Central memory CD8-positive, alpha-beta T cell (primary cell): ENCODE measurements at places on chromosomes 6 and 20.

GRCh38 chr6:149593408-149593807 is 27.2 kb downstream of the GINM1 start:
- H3K4me1 ChIP-seq, result no peaks in the 10 kb centered on the region
- peaks cover 45% of the 10 kb centered on the region for H3K36me3 ChIP-seq
- no peaks in the 10 kb centered on the region for H3K27me3 ChIP-seq
- no peak overlapping the region for H3K27ac ChIP-seq

GRCh38 chr20:5393218-5393870 is 76.6 kb upstream of the PROKR2 start:
- DNase-seq, result no peak
- peaks cover 66% of the 10 kb centered on the region for H3K27me3 ChIP-seq
- H3K4me3 ChIP-seq, result no peak overlapping the region
- H3K4me1 ChIP-seq, result no peaks in the 10 kb centered on the region
- H3K36me3 ChIP-seq, result no peaks in the 10 kb centered on the region

DNA sequence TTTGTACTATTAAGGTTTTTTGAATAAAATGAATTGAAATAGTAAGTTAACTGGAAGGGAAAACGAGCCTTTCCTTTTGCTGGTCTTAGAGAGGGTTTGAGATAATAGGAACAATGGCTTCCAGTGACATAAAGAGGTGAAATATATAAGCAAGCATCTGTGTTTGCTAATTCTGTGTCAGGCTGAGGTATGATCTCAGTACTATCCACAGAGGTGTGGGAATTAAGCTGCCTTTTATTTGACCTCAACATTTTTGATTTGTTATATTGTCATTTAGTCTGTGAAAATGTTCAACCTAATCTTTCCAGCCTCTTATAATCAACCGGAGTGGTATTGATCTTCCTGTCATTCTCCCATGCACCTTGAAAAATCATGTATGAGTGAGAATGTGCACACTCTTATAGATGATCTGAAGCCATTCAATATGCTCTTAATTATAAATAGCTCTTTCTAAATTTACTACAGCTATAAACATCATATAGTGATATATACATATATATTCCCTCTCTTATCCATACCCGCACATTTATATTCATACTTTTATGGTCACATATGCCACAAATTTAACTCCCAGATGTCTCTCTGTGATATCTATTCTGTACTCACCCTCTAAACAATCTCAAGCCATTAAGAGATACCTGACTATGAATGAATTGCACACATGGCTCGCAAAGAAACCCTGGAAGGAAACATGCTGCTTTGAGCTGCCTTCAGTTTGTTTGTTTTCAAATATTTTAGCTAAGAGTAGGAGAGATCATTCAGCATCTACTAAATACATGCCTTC is 754.7 kb upstream of the NRSN1 start:
- H3K36me3 ChIP-seq, result peaks cover 2% of the 10 kb centered on the region
- DNase-seq, result no peak
- H3K27ac ChIP-seq, result no peak overlapping the region
- no peaks in the 10 kb centered on the region for H3K27me3 ChIP-seq
- no peak overlapping the region for H3K4me3 ChIP-seq

DNA sequence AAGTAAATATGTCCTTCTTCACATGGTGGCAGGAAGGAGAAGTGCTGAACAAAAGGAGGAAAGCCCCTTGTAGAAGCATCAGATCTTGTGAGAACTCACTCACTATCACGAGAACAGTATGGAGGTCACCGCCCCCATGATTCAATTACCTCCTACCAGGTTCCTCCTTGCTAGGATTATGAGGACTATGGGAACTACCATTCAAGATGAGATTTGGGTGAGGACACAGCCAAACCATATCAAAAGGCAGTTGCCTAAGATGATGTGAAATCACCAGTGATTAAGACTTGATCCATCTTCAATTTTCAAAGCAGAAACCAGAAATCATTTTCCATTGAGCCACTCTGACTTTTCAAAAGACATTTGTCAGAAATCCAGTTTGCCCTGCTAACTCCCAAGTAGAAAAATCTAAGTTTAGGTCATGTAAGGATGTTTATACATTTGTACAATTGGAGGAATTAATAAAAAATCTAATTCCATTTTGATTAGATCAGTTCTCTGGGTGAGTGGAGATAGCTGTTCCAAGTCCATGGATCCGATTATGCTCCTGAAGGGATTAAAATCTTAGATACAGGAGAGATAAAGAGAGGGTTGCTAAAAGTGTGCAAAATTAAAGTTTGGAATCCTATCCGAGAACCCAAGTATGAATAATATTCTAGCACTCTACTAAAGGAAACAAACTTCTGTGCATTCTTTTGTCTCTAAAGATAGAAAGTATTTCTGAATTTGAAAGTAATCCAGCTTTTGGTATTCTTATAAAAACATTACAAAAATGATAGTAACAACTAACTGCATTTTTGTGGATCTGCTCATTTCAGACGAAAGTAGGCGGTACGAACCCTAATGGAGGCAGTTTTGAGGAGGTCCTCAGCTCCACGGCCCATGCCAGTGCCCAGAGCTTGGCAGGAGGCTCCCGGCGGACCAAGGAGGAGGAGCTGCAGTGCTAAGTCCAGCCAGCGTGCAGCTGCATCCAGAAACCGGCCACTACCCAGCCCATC is 39.5 kb downstream of the HDDC2 start:
- no peaks in the 10 kb centered on the region for H3K27me3 ChIP-seq
- H3K36me3 ChIP-seq, result no peaks in the 10 kb centered on the region
- no peak for DNase-seq
- no peak overlapping the region for H3K4me3 ChIP-seq
- H3K27ac ChIP-seq, result no peak overlapping the region

DNA sequence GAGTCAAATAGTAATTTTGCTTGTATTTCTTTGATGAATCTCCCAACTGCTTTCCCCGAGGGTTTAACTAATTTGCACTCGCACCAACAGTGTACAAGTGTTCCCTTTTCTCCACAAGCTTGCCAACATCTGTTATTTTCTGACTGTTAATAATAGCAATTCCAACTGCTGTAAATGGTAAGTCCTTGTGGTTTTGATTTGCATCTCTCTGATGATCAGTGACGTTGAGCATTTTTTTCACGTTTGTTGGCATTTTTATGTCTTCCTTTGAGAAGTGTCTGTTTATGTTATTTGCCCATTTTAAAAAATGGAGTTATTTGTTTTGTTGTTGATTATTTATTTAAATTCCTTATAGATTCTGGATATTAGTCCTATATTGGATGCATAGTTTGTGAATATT is 399.8 kb upstream of the MAN1A1 start:
- peaks cover 29% of the 10 kb centered on the region for H3K27me3 ChIP-seq
- DNase-seq, result no peak
- H3K36me3 ChIP-seq, result no peaks in the 10 kb centered on the region
- no peaks in the 10 kb centered on the region for H3K4me1 ChIP-seq

DNA sequence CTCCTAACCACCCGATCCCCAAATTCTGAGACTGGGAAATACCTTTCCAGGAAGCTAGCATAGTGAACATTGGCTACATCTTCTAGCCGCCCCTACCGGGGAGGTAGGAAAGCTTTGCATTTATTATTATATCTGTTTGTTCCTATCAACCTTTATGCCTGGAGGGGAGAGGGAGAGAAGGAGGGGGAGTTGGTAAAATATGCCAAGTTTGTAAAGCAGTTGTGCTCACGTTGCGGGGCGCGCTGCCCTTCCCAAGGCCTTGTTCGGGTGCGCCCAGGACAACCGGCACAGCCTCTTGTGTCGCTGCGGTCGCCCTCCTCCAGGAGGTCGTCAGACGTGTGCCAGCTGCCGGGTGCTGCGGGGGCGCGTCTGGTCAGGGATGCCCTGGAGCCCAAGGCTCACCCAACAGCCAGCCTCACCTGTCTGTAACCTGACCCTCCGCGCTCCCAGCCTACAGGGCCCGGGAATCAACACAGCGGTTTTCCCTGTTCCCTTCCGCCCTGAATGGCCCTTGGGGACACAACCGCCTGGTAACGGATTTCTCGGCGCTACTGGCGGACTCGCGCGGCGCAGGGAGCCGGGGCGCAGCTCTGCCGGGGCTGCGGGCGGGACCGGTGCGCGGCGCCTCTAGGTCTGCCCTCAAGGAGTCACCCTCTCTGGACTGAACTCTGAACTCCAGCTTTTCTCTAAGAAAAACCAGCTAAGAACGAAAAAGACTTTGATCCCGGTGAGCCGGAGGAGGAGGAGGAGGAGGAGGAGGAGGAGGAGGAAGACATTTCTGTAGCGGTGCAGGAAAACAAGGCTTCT is 1.1 kb upstream of the OVOL2 start:
- peak overlapping the region; percentile 63 for H3K4me3 ChIP-seq
- DNase-seq, result no peak
- H3K27ac ChIP-seq, result no peak overlapping the region
- H3K36me3 ChIP-seq, result peaks cover 2% of the 10 kb centered on the region
- H3K27me3 ChIP-seq, result peaks cover 73% of the 10 kb centered on the region
- peaks cover 6% of the 10 kb centered on the region for H3K4me1 ChIP-seq

DNA sequence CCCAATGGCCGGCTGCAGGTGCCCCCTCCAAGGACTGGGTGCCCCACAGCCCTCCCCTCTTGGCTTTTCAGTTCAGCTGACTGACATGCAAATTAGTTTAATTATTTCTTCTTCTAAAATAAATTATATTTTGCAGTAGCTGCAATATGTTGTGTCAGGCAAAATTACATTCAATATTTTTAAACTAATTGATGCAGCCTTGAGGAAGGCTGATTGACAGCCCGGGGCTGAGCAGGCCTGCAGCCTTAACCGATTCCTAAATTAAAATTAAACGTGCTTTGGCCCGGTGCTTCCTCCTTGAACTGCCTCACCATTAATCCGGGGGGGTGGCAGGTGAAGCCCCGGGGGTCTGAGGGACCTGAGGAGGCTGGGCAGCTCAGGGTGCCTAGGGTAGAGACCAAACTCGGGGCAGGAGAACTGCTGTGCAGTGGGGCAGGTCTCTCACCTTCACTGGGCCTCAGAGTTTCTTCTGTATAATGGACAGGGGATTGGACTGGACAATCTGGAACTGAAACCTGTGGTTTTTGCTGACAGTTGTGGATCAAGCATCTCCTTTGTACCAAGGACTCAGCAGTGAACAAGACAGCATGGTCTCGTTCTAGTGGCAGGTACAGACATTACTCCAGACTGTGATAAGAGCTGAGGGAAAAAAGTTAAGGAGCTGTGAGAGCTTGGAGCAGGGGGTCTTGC is 72.5 kb downstream of the CD40 start:
- no peaks in the 10 kb centered on the region for H3K36me3 ChIP-seq
- no peak for DNase-seq
- H3K4me3 ChIP-seq, result no peak overlapping the region
- no peaks in the 10 kb centered on the region for H3K4me1 ChIP-seq
- no peak overlapping the region for H3K27ac ChIP-seq
